ENCODE measurements at places on chromosomes 7 and 10.

GRCh38 chr10:79352035-79352877 lies 5.0 kb downstream of the PPIF start:
- no peak for DNase-seq

- DNase-seq = no peak
Measured at GRCh38 chr10:131238669-131239280, 72.7 kb downstream of the TCERG1L start.

GRCh38 chr10:132103116-132103910 lies 37.6 kb downstream of the JAKMIP3 start:
- DNase-seq = no peak

GRCh38 chr10:106280896-106281460 lies 883.5 kb downstream of the SORCS1 start:
- DNase-seq = no peak

DNA sequence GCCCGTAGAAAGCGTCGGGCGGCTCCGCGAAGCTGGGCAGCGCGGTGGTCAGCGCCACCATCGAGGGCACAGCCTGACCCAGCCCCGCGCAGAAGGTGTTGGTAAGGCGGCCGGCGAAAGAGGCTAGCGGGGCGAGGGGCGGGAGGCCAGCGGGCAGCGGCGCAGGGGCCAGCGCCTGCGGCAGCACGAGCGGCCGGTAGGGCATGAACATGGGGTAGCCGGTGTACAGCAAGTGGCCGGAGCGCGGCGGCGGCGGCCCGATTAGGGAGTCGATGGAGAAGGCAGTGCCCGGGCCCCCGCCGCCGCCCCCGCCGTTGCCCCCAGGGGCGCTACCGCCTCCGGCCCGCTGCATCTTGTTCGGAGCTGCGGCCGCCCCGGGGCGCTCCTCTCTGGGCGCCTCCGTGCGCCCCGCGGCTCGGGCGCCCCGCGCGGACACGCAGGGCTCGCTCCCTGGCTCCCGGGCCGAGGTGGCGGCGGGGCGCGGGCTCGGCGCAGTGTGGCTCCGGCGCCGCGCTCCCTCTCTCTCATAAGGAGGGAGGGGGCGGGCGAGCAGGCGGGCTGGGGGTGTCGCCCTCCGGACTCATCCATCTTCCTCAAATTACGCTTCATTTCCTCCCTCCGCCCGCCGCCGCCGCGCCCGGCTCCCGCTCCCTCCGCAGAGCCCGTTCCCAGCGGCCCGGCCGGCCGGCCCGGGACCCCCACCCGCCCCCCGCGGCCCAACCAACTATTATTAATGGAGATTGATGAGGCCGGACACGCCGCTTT lies at the start of gene GBX1:
Gene GBX1, minus strand, starts transcription at position 498 of the 765 bp plus-strand sequence. Its CDS starts 146 bp downstream, at position 352.
- DNase-seq = no peak

DNA sequence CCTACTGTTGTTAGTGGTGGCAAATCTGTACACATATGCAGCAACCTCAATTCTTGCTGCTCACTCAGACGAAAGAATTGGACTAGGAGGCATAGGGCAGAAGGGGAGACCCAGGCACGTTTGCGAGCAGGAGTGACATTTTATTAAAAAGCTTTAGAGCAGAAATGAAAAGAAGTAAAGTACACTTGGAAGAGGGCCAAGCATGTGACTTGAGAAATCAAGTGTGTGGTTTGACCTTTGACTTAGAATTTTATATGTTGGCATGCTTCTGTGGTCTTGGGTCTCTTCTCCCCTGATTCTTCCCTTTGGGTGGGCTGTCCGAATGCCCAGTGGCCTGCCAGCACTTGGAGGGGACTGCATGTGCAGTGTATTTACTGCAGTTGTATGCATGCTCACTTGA lies 205.5 kb upstream of the SEMA3D start:
- no peak for DNase-seq

GRCh38 chr7:140841166-140841715 lies 83.5 kb downstream of the BRAF start:
- DNase-seq = no peak

DNA sequence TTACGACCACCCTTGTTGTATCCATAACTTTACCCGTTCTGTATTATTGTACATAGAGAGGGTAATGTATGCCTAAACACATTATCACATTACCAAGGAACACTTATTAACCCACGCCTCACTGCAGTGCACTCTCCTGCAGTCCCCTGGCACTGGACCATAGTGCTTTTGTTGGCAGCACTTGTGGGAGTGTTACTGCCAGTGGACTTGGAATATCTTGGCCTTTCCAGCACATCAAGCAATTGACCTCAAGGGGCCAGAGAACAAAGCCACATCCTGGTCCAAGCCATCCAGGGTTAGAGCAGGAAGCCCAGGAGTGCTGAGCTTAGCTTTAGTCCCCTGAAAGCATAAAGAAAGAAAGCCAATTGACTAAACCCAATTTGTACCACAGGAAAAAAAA lies 304.2 kb downstream of the PCDH15 start:
- no peak for DNase-seq

DNA sequence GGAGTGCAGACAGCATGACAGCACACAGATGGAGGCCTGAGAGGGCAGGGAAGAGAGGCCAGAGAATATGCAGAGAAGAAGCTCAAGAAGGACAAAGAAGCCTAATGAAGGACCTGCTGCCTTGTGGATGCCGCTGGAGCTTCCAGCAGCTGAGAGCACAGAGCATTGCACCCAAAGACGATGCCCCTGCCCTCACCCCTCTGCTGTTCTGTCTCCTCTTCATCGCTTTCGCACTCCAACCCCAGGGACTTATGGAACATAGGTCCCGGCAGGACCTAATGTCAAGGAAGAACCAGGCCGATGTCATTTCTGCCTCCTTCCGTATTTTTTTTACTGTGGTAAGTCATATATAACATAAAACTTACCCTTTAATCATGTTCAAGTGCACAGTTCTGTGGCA lies 12.3 kb upstream of the INSIG1 start:
- DNase-seq = no peak

DNA sequence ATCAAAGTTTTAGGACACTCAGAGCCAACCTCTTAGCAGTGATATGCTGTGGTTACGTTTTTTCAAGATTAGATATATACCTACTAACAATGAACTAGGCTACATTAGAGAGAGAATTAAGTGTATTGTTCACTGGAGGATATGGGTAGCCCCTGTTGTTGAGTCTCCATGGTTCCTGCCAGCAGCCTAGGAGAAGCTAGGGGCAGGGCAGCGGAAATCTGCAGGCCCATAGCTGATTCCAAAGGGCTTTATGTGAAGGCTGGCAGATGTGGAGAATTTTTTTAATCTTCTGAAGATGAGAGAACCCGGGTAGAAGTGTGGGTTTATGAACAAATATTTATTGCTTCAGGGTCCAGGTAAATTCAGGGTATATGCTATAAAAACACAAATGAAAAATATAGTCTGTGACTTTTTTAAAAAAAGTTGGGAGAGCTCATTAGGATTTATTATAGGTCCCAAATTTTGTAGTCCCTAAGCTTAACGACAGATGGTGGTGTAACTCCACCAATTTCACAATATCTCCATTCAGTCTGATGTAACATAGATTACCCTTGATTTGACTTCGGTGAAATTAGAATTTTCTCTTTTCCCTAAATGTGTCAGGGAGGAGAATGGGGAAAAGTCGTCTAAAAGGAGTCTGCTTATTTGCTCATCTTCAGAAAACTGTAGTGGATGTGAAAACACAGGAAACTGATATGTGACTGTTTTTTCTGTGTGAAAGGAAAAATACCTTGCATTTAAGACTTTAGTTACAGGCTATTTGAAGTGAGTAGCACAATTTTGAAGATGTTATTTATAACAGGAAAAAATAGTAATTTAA lies 163.0 kb upstream of the PPP1R3A start:
- DNase-seq = peak; percentile 82

DNA sequence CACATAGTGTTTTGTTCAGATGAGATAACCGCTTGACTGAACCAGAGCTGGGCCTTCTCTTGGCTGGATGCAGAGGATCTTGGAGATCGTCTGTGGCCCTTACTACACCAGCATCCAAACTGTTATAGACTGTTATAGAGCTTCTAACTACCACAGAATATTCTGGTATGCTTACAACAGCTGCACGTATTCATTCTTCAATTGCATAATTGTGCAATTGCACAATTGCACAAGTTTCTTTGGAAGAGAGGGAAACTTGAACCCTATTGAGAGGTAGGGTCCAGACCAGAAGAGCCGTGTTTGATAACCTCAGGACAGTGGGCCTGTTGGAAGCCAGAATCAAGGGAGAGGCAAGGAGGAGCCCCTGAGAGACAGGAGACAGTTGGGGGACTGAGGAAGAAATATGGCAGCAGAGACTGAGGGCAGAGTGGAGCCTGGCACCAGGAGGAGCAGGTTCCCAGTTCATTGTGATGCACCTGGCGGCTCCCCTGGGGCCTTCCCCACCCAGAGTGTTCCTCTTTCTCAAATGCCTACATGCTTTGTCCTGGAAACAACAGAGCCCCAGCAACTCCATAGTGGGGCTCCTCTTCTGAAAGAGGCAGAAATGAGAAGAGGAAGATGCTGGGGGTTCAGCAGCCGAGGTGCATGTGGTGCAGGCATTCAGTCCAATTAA lies 64.1 kb downstream of the PTPRZ1 start:
- DNase-seq = no peak

DNA sequence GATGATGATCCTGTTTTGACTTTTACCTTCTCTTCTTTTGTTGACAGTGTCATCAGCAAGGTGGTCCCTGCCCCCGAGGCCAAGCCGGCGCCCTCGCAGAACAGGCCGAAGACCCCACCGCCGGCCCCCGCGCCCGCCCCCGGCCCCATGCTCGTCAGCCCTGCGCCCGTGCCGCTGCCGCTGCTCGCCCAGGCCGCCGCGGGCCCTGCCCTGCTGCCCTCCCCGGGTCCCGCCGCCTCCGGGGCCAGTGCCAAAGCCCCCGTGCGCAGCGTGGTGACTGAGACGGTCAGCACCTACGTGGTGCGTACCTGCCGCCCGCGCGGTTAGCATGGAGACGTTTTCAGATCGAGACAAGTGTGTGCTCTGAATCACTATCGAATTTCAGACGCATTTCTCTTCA lies 45.5 kb upstream of the GATA3 start:
- DNase-seq = no peak

GRCh38 chr10:121435099-121435875 lies 163.0 kb downstream of the FGFR2 start:
- DNase-seq = no peak

DNA sequence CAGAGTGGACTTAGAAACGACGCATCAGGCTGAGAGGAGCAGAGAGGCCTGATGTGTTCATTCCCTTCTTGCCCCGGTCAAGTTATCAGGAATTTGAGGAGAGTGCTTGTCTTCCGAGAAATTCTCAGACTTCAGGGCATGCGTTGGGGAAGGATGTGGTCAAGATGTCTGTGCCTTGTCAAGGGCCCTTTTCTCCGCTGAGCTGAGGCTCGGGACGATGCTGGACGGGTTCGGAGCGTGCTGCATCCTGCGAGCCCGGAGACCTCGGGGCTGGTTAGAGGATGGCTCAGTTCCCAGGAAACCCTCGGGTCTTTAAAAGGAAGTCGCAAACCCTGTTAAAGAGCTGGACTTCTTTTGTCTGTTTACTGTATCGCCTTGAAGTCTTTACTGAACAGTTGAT lies 325.4 kb downstream of the ADARB2 start:
- DNase-seq = no peak

- DNase-seq = no peak
Measured at GRCh38 chr10:4194231-4194630, 409.2 kb upstream of the KLF6 start.

DNA sequence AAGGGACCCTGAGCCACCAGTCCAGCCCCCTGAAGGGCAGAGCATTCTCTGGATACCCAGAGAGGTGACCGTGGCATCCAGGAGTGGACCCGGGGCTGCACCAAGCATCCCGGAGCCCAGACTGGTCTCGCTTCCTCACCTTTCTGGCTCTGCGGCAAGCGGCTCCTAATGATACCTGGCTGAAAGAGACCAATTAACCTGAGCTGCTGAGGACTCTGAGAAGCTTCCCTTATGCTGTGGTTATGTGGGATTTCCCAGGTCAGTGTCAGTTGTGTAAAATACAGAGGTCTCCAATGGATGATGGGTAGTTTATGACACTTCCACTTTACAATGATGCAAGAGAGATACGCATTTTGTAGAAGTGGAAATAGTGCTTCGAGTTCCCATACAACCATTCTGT lies 51.5 kb downstream of the PFKFB3 start:
- DNase-seq = no peak

DNA sequence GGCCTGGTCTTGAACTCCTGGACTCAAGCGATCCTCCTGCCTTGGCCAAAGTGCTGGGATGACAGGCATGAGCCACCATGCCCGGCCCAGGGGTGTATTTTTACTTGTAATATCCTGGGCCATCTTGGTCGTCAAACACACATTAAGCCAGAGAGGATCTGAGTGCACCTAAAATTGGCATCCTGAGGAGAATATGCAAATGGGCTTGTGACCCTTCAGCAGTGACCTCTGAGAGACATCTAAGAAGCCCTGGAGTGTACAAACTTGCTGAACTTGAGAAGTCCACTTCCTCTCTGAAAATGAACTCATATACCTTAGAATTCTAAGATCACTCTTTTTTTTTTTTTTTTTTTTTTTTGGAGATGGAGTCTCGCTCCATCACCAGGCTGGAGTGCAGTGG lies 372.0 kb upstream of the C7orf33 start:
- no peak for DNase-seq

DNA sequence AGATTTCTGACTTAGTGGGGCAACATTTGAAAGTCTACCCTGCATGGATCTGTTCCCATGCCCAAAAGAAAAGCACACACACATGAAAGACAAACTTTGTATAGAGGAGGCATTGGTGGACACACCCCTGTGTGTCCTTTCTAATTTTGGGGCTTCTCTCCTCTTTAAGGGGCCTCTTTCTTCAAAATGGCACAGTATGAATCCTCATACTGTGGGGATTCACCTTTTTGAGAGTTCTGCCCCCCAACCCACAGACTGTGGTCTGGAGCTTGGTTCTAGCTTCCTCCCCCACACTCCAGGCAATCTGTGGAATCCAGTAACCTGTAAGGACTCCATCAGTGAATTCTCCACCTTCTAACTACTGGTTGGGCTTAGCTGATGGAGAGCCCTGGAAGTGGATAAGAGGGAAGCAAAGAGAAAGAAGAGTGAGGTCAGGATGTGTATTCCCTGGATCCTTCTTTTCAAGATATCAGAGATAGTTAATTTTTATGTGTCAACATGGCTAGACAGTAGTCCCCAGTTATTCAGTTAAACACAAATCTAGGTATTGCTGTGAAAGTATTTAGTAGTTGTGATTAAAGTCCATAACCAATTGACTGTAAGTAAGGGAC lies 32.4 kb upstream of the CDK6 start:
- no peak for DNase-seq
